Activated naive CD4-positive, alpha-beta T cell treated with anti-CD3 and anti-CD28 coated beads, Interleukin-2, amount 50 U/mL, for 16 hours (primary cell): ENCODE measurements at places on chromosomes 6 and 20.

DNA sequence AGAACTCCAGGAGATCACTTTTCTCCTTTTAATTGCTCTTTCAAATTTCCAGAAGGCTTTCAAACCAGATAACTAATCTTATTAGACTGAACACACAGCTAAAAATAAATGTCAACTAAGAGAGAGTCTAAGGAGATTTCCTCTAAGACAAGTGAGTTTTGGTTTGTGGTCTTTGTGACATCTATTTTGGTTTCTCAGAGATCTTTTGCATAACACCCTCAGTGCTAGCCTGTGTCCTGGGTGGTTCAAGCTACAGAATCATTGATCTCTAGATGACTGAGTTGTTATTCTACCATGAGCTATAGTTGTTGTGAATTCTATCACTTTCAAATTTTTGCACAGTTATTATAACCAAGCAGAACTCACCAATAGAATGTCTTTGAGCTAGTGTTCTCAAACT lies 49.1 kb upstream of the PLCB4 start:
- no peak for DNase-seq

GRCh38 chr20:58440021-58440767 lies 51.2 kb downstream of the VAPB start:
- no peak for DNase-seq

GRCh38 chr6:33014841-33015634 lies 5.6 kb upstream of the HLA-DOA start:
- no peak for DNase-seq

DNA sequence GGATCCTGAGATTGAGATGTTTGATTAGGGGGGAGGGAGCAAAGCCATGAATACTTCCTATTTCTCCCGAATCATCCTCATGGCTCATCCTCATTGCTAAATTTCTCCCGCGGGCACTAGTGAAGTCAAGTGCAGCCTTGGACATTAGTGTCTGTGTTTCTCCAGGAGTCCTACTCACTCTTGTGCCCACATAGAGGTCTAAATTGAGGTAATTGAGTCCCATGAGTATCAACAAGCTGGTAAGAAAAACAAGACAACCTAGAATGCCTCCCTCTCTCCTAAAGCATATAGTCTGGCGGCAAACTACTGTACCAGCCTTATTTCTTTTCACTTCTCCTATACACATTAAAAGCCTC lies 420 bp downstream of the CENPQ start:
- no peak for DNase-seq

GRCh38 chr6:71892641-71893040 lies 6.3 kb downstream of the RIMS1 start:
- DNase-seq = no peak

DNA sequence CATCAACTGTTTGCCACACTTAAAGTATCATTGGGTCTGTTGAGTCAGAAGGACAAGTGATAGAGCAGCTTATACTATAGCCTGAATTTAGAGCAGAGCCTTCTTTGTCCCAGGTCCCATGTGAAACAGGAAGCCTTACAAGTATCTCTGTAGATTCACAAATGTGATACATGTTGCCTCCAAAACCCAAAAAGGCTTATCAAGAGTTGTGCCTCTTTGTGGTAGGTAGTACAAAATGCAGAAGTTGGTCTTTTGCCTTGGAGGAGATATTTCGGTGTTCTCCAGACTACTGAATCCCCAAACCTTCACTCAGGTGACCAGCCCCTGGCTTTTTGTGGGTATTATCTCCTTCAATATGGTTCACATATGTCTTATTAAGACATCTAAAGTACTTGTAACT lies 172.8 kb upstream of the PROKR2 start:
- DNase-seq = no peak

DNA sequence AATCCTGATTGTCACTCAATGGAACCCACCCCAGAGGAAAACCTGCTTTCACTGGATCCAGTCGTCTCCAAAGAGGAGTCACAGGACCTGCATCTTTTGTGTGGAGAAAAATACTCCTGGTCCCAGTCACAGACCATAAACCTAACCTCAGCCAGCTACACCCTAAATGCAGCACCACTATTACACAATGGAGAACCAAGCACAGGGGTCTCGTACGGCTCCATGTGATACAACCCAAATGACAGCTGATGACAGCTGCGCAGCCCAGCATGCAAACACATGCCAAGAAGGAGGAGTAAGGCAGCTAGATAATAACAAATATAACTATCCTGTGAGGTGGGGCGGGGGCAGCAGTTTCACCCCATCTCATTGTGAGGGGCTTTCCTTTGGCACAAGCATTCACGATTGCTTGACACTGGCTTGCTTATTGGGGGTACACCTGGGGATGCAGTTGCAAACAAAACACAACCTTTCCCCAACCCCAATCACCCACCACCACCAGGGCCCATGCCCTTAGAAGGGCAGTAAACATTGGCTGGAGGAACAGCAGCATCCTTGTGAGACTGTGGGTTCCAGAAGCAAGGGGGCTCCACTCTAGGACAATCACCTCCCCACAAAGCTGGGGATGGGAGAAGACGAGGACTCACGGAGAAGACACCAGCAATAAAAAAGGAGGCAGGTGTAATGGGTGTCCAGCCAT lies 51.5 kb downstream of the TRERF1 start:
- no peak for DNase-seq

DNA sequence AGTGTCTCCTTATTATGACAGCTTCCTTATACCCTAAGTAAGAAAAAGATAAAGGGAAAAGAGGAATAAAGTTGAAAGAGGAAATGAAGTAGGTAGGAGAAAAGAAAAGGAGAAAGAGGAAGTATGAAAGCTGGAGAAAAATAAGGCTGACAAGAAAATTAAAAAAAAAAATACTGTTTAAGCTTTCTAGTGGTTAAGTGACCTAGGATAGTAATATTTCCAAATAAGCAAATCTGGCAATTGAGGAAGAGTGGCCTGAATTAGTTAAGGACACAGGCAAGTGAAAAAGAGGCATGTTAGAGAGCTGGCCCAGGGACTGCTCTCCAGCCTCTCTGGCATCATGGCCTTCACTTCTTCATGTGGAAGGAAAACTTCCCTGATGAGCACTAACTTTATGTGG lies 76.5 kb upstream of the ADGRF1 start:
- no peak for DNase-seq

DNA sequence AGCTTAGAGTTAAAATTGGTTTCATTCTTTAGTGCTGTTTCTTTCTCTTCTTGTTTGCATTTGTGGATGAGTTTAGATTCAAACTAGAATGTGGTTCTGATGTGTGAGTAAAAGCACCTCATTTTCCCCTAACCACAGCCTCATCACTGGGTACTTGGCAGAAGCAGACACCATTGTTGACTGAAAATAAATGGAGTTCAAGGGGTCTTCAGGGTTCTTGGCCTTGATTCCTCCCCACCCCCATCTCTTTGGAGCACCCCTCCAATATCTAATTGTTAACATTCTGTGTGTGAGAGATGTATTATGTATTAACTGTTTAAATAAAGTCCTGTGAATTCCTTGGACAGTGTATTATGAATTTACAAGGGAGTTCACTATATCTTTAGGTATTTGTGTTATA lies 59.6 kb downstream of the JARID2 start:
- no peak for DNase-seq

GRCh38 chr6:99307295-99307907 lies 42.1 kb downstream of the FAXC start:
- DNase-seq = no peak

DNA sequence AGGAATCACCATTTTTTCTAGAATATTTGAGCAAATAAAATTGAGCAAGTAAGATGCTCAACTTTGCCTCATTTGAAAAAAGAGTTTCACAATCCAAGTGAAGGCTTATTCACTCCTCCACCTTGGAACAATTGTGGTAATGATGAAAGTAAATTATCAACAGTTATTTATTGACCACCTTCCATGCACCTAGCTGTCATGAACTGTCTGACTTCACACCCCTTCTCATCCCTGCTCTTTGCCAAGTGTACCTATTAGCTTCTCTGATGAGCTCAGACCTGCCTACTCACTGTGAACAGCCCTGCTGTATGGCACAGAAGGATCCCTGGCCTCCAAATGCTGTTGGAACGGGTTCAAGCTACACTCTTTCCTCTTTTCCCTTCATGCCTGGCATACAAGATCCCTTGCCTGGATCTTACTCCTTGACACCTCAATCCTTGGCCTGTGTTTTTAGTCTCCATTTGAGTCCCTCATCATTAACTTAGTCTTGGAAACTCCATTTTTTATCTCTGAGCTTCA lies 99.0 kb upstream of the PREP start:
- DNase-seq = no peak

DNA sequence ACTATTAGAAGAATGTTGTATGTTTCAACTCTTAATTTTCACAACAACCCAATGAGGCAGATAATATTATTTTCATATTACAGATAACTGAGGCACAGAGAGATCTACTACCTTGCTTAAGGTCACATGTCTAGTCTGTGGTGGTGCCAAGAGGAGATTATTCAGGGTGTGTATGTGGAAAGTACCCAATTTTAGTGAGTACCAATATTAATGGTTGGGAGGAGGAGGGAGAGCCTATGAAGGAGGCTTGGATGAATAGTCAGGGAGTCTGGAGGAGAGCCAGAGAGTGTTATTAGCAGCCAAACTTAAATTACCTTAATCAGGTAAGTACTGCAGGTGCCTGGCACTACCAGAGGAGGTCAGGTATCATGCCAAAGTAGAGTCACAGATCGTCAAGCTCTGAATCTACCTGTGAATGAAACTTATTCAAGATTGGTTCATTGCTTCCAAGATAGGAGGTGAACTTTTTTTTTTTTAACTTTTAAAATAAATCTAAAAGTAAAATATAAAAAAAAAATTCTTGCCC lies 10.9 kb upstream of the CALHM6 start:
- DNase-seq = no peak

DNA sequence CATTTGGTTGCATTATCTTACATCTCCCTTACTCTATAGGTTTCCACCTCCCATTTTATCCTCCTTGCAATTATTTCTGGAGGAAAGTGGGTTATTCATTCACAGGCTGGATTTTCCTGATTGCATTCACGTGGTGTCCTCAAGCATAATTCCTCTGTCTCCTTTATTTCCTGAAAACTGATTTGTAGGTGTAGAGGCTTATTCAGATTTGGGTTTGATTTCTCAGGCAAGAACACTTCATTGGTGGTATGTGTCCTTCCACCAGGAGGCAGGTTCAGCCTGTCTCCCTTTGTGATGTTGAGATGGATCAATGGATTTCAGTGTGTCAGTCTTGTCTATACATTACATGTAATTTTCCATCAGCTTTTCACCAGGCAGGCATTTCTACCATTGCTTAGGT lies 17.3 kb downstream of the DNPH1 start:
- no peak for DNase-seq

GRCh38 chr20:21614980-21615379 lies 90.5 kb upstream of the PAX1 start:
- no peak for DNase-seq

- DNase-seq = no peak
These were observed 26.5 kb downstream of the GLO1 start for GRCh38 chr6:38676236-38676973.

DNA sequence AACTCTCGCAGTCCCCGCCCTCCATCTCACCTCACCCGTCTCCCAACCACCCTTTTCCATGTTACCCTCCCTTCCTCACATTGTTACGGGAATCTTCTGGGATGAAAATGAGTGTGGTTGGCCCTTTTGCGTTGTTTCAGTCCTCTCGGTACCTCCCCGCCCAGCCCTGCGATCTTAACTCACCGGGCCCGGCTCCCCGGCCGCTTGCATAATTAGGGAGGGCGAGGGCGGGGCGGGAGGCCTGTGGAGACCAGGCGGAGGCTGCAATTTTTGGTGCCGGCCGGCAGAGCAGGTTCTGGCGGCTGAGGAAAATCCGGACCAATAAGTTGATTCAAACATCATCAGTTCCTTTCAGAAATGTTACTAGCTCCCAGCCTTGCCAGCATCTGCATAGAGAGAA lies 25.2 kb downstream of the TFAP2B start:
- DNase-seq = no peak

DNA sequence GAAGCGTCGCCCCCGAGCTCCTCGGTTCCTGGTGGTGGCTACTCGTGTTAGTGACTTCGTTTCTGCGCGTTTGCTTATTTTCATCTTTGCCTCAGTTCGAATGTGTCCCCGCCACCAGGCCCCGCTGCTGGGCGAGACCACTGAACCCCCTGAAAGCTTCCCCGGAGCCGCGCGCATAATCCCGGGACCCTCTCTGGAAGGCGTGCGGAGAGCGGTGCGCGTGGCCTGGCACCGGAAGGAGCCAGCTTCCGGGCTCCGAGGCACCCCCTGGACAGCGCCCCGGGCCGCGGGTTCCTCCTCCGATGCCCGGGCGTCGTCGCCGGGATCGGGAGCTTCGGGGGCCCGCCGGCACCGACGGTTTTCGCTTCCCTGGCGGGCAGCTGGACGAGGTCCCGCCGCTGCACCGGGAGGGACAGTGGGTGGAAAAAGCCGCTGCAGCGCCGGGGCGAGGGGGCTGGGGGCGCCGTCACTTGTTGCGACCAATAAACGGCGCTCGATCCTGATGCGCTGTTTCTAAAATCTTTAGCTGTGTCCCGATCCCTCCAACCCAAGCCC lies 643 bp upstream of the SLC35D3 start:
- peak; percentile 10 for DNase-seq

DNA sequence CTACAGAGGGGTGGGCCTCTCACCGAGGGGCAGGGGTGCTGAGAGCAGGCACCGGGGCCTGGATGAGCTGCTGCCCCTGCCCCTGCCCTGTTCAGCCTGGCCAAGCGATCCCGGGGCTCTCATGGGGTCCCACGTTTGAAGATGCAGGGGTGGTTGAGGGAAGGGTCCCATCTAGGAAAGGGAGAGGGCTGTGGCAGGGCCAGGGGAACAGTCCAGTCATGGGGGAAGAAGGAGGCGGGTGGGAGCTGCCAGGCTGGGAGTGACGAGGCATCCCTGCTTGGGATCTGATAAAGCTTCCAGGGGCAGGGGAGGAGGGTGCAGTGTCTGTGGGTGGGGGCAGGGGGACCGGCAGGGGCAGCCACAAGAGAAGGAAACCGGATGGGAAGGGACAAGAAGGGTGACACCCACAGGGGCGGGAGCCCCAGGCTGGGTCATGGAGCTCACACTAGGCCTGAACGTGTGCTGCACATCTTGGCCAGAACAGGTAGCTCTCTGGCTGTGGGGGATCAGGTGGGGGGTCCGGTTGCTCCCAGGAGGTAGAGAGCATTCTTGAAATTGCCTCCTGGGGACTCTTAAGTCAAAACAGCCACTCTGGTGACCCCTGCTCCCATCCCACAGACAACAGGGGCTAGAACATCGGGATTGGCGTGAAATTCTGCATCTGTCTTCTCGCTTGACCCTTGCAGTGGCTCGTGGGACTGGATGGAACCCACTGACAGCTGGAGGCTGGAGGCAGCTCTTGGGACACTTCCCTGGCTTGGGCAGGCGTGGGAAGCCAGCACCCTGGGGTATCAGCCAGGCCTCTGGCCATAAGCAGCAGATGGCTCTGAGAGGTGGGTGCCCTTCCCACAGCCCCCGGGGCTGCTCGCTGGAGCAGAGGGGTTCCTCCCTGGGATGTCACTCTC lies 58.0 kb upstream of the GATA5 start:
- no peak for DNase-seq

DNA sequence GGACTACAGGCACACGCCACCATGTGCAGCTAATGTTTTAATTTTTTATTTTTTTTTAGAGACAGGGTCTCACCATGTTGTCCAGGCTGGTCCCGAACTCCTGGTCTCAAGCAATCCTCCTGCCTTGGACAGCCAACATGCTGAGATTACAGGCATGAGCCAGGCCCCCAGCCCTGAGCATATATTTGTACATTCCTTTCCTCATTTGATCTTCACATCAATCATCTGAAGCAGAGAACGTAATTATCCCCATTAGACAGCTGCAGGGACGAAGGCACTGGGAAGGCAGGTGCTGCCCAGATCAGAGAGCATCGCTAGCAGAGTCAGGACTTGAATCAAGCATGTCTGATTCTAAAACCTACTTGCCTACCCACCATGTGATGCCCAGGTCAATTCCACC lies 41.0 kb upstream of the SIRPA start:
- DNase-seq = no peak
